ENCODE measurements at places on chromosomes 13 and 19. TPM values are rescaled to one million over a fixed set of nuclear protein-coding genes. Genes with fewer than 3 reads are reported as not detected.

GRCh38 chr13:75308222-75308621, 173.7 kb downstream of the TBC1D4 start:
- DNase-seq = no peak
- H3K4me1 ChIP-seq = peaks cover 8% of the 10 kb centered on the region
- no peaks in the 10 kb centered on the region for H3K27me3 ChIP-seq
- no peak overlapping the region for H3K27ac ChIP-seq

DNA sequence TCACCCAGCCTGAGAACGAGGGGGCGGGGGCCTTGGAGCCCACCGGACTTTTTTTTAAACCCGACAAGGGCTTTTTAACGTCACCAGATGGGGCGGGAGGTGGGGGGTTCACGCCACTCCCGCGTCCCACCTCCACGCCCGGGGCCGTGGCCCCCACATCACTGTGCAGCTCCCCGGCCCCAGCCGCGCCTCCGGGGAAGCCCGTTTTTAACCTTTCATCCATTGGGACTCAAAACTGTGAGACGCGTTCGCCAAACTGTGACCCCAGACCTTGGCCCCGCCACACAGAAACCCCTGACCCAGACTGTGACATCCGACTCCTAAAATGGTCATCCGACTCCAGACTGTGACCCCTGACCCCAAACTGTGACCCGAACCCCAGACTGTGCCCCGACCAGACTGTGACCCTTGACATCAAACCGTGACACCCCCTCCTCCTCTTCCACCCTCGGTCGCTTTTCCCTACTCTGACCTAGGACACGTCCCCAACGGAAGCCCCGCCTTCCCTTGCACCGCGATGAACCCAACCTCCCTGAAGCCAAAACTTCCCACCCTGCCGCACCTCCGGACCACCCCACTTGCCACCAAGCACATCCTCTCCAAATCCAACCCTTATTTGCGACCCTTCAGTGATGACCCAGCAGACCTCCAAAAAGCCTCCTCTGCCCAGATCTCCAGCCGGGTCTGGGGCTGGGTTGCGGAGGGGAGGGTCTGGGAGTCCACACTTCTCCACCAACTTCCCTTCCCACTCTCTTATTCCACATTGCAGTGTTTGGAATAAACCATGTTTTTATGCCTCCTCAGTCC, 1.5 kb upstream of the GRWD1 start:
- peaks cover 18% of the 10 kb centered on the region for H3K4me1 ChIP-seq
- H3K27ac ChIP-seq = peak overlapping the region; percentile 99
- peaks cover 25% of the 10 kb centered on the region for H3K36me3 ChIP-seq
- peak overlapping the region; percentile 93 for H3K4me3 ChIP-seq
- DNase-seq = no peak

DNA sequence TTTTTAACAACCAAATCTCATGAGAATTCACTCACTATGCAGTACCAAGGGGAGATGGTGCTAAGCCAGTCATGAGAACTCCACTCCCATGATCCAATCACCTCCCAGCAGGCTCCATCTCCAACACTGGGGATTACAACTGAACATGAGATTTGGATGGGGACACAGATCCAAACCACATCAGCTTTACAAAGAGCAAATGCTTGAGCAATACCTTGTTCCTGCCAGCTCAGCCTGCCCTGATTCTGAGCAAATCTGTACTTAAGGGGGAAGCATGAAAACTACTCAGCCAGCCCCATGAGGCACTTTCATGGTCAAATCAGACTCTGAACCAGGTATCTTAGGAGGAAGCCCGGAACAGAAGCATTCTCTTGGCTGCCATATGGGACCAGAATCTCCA, 259.9 kb downstream of the TBC1D4 start:
- H3K36me3 ChIP-seq = no peaks in the 10 kb centered on the region
- no peak overlapping the region for H3K4me3 ChIP-seq
- peaks cover 4% of the 10 kb centered on the region for H3K27me3 ChIP-seq
- no peak for DNase-seq

GRCh38 chr13:90902255-90902654, 445.2 kb upstream of the MIR17HG start:
- no peaks in the 10 kb centered on the region for H3K36me3 ChIP-seq
- no peaks in the 10 kb centered on the region for H3K27me3 ChIP-seq
- DNase-seq = no peak
- no peaks in the 10 kb centered on the region for H3K4me1 ChIP-seq
- no peak overlapping the region for H3K27ac ChIP-seq

GRCh38 chr13:44680746-44681355, 104.7 kb upstream of the TSC22D1 start:
- no peak overlapping the region for H3K4me3 ChIP-seq
- H3K27ac ChIP-seq = no peak overlapping the region
- no peak for DNase-seq
- peaks cover 24% of the 10 kb centered on the region for H3K36me3 ChIP-seq
- no peaks in the 10 kb centered on the region for H3K27me3 ChIP-seq

Gene PTPRS
- 253 TPM for total RNA-seq

Gene SIGLEC11
- not detected for total RNA-seq

- H3K27me3 ChIP-seq = no peaks in the 10 kb centered on the region
- no peak overlapping the region for H3K4me3 ChIP-seq
- H3K4me1 ChIP-seq = peaks cover 31% of the 10 kb centered on the region
- DNase-seq = no peak
- H3K27ac ChIP-seq = no peak overlapping the region
- H3K36me3 ChIP-seq = no peaks in the 10 kb centered on the region
Measured at GRCh38 chr13:30303269-30303668, 4.1 kb downstream of the KATNAL1 start.

DNA sequence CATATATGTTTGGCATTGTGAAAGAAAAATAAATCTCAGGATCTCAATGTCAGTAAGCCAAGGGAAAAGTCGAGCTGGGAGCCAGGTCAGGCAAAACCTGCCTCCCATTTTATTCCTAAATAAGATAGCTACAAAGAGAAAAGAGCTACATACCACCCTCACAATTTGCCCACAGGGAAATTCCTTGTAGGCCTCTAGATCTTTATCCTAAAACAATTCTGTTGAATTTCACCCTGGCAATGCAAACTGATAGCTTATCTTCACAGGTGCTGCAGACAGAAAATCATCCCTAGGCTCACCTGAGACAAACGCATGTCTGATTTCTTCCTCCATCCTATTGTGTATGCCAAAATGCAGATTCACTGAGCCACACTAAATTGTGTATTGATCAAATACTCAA, 2587.1 kb downstream of the PCDH9 start:
- H3K36me3 ChIP-seq = no peaks in the 10 kb centered on the region
- no peaks in the 10 kb centered on the region for H3K27me3 ChIP-seq
- DNase-seq = no peak
- no peak overlapping the region for H3K4me3 ChIP-seq
- H3K27ac ChIP-seq = no peak overlapping the region

DNA sequence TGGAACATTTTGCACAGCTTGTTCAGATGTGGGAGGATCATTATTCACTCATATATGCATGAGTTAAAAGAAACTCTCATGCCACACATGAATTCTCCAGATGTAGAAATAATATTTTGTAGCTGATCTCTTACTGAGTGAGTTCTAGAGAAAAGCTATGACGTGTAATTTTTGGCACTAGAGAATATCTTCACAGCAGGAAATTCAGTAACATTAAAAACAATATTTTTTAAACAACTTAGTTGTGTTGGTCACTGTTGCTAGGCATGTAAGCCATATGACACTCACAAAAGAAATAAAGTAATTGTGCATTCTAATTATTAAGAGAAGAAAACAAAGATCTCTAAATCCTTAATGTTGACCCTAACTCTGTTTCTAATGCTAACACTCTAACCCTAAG, 371.4 kb upstream of the SLC10A2 start:
- H3K36me3 ChIP-seq = no peaks in the 10 kb centered on the region
- no peaks in the 10 kb centered on the region for H3K27me3 ChIP-seq
- no peak overlapping the region for H3K27ac ChIP-seq
- H3K4me3 ChIP-seq = no peak overlapping the region
- DNase-seq = no peak

- peaks cover 7% of the 10 kb centered on the region for H3K4me1 ChIP-seq
- no peak overlapping the region for H3K4me3 ChIP-seq
- no peak overlapping the region for H3K27ac ChIP-seq
- H3K36me3 ChIP-seq = peaks cover 33% of the 10 kb centered on the region
Measured at GRCh38 chr19:6413291-6413690, 11.3 kb downstream of the KHSRP start.

DNA sequence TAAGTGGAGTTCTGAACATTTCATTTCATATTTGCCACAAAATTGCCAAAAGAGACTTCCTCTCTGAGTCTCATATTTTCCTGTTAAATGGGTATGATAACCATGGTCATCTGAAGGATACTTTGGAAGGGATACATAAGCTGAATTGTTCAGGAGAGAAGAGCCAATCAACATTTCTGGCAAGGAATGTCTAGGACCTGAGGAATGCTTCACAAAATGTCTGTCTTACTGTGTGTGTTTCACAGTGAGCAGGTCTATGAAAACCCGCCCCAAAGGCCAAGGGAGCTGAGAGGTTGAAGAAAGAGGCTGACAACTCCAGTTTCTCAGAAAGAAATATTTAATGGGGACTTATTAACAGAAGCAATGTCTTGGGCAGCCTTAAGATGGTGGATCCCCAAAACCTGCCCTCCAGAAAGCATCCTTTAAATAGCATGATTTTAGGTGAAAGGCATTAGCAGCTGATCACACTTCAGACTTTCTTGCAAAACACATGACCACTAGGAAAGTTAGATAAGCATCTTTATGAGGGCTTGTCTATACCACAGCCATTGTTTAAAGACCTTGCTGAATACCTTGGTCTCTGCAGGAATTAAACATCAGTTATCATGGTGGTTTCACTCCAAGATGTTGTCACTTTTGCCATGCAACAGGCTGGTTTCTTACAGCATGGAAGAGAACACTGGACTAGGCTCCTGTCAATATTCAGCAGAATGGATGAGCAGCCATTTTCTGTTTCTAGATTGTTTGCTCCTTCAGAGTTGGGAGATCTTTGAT, 78.9 kb downstream of the TNFSF11 start:
- H3K27me3 ChIP-seq = no peaks in the 10 kb centered on the region
- no peaks in the 10 kb centered on the region for H3K36me3 ChIP-seq
- no peak overlapping the region for H3K27ac ChIP-seq
- H3K4me1 ChIP-seq = peaks cover 30% of the 10 kb centered on the region
- H3K4me3 ChIP-seq = no peak overlapping the region

- no peaks in the 10 kb centered on the region for H3K36me3 ChIP-seq
- no peak for DNase-seq
- H3K27ac ChIP-seq = no peak overlapping the region
- no peak overlapping the region for H3K4me3 ChIP-seq
- peaks cover 37% of the 10 kb centered on the region for H3K4me1 ChIP-seq
Measured at GRCh38 chr13:60759499-60759898, 362.5 kb downstream of the TDRD3 start.

DNA sequence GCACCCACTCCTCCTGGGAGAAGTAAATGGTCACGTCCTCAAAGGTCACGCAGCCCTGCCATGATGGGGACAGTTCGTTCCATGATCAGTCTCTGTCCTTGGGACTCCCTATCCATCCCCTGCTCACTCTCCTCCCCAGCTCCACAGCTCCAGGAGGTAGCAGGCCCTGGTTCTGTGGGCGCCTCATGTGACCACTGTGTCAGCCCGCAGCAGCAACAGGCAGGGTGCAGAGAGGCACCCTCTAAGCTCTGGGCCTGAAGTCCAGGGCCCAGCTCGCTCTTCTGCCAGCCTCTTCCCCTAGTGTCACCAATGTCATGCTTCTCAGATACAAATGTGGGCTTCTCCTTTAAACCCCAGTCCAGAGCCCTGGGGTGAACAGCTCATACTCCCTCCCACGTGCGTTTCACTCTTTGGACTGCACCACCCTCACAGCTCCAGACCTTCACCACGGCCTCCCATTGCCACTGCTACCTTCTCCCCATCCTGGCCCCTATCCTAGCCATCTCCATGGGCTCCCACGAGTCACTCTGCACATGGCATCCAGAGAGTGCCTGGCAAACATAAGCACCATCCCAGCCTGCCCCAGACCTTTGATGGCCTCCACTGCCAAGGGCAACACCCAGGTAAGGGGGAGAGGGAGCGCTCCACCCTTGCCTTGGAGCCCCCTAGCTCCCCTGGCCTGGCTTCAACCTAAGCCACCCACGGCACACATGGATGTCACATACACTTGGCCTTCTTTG, 2.9 kb downstream of the ZNF792 start:
- DNase-seq = no peak
- peaks cover 25% of the 10 kb centered on the region for H3K4me1 ChIP-seq
- H3K4me3 ChIP-seq = no peak overlapping the region
- peaks cover 70% of the 10 kb centered on the region for H3K36me3 ChIP-seq

Gene UNC13A
- 42.9 TPM for total RNA-seq

DNA sequence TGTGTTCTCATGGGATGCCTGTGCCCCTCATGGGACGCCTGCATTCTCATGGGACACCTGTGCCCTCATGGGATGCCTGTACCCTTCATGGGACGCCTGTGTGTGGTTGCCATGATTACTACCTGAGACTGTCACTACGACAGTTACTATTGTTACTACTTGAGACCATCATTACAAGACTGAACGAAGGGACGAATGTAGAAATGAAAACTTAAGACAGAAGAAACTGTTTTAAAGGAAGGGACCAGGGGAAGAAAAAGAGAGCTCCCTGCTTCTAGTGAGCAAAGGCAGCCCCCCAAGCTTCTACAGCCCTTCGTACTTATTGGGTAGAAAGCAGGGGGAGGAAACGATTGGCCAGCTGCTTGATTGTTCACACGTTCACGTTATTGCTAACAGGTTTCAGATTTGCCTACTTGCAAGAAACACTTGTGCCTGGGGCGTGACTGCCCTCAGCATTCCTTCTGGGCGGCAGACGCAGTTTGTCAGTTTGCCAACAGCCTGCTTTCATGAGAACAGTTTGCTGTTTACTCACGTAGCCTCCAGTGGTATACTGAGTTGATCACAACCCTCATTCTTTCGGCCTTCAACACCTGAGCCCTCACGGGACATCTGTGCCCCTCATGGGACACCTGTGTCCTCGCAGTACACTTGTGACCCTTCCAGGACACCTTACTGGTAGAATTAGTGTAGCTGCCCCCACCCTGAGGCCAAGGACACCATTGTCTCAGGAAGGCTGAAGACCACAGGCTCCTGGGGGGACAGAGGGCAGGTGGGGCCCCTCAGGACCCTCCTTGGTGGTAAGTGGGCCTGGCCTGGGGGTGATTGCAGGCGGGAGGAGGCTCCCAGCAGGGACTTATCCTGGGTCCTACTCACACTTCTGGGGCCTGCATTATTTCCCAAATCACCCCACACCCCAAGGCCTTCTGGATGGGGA, 2.5 kb upstream of the S1PR4 start:
- no peaks in the 10 kb centered on the region for H3K4me1 ChIP-seq
- H3K4me3 ChIP-seq = no peak overlapping the region
- DNase-seq = no peak
- no peaks in the 10 kb centered on the region for H3K36me3 ChIP-seq
- H3K27me3 ChIP-seq = no peaks in the 10 kb centered on the region
